Stimulated activated CD4-positive, alpha-beta T cell treated with anti-CD3 and anti-CD28 coated beads, Interleukin-4, amount 100 ng/mL, for 4 hours (primary cell): ENCODE measurements at places on chromosomes 16 and 17.

- DNase-seq = no peak
Measured at GRCh38 chr16:7355758-7356157, 23.1 kb downstream of the RBFOX1 start.

DNA sequence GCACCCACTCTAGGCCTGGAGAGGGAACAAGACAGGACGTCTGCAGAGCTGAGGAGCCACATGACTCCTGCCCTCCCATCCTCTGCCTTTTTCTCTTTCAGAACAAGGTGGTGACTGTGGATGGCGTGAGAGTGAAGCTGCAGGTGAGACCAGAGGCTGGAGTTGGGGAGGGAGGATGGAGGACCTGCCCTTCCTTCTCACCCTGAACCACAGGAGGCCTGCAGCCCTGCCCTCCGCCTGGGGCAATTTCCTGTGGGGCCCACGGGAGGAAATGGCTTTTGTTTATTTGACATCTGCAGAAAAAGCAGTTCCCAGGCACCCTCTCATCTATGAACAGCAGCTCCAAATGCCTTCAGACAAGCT is 5.1 kb downstream of the RAB37 start:
- DNase-seq = no peak

DNA sequence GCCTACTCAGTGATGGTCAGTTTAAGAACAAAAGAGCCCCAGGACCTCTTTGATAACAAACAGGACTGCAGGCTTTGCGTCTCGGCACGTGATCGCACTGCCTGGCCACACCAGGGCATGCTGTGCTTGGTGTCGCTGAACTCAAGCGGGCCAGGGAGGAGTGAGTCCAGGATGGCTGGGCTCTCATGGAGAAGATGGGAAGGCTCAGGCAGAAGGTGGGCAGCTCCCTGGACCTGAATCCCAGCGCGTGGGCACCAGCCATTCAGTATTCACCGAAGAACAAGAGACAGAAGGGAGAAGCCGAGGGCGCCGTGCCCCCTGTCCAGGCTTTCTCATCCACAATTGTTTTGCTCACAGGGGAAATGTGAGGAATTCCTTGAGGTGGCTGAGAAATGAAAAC is 11.9 kb downstream of the KATNB1 start:
- DNase-seq = no peak

DNA sequence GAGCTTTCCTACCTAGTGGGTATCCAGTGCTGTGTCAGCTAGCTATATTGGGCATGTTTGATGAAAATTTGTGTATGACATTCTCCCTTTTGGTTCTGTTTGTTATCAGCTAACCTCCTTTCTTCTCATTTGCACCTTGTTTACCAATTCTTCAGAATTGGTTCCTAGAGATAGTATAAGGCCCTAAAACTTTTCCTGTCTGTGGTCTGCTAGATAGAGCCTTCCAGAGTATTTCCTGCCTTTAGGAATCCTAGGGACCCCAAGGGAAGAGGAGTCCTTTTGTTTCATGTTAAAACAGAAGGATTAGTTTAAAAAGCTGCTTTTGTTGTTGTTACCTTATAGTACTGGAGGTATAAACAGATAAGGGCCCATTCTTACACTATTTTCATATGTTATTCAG is 11.5 kb downstream of the MAP3K3 start:
- DNase-seq = no peak

DNA sequence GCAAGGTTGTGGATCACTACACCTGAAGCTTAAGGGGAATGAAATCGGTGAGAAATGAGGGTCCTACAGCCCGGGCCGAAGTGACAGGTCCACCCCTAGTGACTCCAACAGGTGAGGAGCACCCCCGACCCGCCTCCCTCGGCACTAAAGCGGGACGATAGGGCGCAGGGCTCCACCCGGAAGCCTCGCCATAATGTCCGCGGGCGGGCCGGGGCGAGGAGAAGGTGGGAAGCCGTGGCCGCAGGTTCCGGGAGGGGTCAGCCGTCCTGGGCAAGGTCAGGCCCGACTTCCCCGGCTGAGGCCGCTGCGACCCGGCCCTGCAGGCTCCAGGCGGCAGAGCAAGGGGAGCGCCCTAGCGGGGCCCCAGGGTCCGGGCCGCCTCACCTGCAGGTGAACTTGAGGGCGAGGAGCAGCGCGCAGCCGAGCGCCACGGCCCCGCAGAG is 543 bp downstream of the TXNDC11 start:
- DNase-seq = peak; percentile 39

DNA sequence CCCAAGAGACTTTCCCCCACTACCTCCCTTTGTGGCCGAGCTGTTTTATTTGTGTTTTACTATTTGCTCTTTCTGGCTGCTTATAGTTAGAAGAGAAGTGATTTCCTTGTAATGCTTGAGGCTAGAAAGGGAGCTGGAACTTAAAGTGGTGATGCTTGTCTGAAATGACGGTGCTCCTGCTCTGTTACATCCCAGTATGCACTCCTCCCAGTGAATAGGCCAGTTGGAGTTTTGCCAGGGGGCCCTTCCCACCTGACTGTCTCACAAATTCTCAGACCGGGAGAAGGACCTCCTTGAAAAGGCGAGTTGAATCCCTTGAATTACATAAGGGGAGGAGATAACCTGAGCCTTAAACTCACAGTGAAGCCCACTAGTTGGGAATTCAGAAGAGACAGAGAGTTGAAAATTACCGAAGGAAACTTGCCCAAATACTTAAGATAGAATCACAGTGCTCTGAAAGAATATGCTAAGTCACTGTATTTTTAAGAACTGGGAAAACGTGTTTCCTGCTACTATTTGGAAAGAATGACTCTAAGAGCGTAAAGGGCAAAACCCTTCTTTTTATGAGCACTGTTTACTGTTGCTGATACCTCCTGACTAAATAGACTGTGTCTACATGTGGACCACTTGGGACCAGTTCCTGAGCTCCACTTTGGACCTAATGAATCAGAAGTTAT is 84.7 kb upstream of the CLEC3A start:
- DNase-seq = no peak

DNA sequence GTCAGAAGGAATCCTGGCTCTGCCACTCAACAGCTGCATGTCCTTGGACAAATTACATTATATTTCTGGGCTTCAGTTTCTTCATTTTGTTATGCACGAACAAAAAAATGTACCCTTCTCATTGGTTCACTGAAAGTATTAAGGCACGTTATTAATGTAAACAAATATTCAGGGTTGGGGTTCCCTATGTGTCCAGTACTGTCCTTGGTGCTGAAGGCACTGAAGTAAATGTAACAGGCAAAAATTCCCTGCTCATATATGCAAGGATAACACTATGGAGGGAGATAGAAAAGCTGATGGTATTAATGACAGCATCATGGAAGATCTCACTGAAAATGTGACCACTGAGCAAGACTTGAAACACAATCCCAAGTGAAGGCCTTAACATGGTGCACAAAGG is 386.6 kb downstream of the XYLT1 start:
- DNase-seq = no peak

- no peak for DNase-seq
Measured at GRCh38 chr16:698911-699671, 6.5 kb downstream of the FBXL16 start.

GRCh38 chr16:11165349-11165748 is 90.7 kb downstream of the SOCS1 start:
- no peak for DNase-seq

- peak; percentile 27 for DNase-seq
Measured at GRCh38 chr17:2929881-2930533, 133.4 kb downstream of the OR1D5 start.

DNA sequence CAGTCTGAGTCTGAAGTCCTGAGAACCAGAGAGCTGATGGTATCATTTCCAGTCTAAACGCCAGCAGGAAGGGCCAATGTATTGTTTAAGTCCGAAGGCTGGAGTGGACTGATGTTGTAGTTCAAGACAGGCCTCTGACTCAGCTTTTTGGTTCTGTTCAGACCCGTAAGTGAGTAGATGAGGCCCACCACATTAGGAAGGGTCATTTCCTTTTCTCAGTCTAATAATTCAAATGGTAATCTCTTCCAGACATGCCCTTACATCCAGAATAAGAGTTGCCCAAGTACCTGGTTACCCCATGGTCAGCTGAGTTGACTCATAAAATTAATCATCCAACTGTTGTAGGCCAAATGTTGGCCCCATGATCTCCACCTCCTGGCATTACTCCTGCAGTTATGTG is 442.6 kb upstream of the HSBP1 start:
- DNase-seq = no peak

DNA sequence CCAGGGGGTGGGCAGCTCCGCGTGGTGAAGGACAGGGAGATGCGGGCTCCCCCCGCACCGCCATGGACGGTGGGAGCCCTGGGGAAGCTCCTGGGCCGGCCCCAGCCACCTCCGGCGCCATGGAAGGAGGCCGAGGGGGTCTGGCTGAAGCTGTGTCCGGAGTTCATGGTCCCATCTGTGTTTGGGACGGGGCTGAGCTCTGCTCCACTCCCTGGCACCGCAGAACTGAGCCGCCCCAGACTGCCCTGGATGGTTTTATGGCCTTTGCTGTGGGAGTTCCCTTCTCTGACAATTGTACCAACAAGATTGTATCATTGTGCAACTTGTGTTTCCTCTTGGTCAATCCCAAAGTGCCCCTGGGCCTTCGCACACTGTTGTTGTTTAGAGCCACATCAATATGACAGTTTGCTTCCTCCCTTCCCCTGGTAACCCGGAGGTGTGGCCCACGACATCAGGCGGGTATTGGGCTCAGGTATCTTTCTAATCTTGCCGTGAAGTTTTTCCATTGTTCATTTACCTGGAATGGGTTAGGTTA is 942 bp downstream of the KRT23 start:
- DNase-seq = no peak

GRCh38 chr17:43327421-43327820 is 71.4 kb upstream of the ARL4D start:
- no peak for DNase-seq

DNA sequence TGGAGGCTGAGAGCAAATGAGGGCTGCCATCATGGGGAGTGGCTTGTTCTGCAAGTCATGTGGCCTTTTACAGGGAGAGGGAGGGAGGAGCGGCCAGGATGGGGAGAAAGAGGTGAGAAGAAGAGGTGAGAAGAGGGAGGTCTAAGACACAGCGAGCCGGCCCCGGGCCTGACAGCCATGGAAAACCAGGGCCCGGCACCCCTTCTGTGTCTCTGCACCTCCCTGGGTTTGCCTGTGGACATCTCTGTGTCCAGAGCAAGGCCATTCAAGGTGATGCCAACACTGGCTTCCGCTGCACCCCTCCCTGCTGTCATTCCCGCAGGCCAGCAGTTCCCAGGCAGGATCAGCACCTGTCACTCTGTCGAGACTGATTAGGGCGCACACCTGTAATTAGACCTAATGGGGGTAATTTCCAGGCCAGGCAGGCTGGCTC is 75.6 kb downstream of the MGAT5B start:
- no peak for DNase-seq

DNA sequence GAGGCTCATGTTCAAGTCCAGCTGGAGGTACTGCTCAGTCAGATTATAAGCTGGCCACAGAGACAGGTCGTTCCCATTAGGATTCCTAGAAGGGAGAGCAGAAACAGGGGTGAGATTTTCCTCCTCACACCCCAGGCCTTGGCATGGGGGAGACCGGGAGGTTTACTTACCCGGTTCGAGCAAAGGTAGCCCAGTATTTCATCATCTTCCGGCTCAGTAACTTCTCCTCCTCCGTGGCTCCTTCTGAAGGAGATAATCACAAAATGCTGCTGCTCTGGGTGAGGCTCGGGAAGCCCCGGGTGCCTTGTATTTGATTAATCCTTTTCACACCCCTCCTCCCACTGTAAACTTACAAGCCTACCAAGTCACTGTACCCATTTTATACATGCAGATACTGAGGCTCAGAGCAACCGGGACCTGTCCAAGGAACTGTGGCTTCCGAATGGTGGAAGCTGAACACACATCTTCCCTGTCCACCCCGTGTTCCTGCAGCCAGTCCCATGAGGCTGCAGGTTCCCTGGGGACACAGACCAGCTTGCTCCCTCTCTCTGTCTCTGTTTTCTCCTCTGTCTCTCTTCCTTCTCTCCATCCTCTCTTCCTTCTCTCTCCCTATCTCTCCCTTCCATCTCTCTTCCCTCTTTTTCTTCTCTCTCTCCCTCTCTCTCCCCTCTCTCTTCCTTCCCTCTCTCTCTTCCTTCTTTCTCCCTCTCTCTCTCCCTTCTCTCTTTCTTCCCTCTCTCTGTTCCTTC is 13.9 kb upstream of the CES1 start:
- no peak for DNase-seq

DNA sequence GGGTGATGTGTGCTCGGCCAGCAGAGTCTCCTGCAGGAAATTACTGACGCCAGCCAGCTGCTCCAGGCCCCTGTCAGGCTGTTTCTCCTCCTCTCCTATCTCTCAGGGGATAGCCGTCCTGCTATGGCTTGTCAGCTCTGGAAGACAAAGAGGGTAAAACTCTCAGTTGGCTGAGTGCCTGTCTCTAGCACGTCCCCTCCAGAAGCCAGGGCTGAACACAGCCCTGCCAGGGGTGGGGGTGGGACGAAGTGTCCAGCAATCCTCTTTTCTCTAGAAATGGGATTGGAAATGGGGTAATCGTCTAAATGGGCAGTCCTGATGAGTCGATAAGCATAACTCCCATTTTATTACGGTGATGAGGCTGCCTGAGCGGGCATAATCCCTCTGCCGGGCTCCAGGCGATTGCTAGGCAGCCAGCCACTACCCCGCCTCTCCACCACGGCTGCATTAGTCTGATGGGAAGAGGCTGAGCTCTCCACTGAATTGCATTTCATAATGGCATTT is 89.1 kb upstream of the GNAO1 start:
- no peak for DNase-seq

DNA sequence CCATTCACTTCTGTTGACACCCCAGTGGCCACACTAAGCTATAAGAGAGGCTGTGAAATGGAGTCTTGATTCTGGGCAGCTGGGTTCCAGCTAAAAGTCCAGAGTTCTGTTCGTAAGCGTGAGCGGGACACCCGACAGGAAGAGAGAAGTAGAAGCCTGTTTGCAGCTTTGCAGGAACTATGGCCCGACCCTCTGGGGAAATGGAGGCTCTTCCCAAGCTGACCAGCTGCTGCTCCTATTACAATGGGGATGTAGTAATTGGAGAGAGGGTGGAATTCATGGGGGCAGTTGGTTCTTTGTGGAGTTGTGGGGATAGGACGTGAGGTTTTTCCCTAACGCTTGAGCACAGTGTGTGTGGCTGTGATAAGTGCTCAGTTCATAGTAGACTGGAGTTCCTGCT is 28.4 kb downstream of the UBALD1 start:
- no peak for DNase-seq

- no peak for DNase-seq
Measured at GRCh38 chr17:37430051-37430627, 23.5 kb downstream of the TADA2A start.

DNA sequence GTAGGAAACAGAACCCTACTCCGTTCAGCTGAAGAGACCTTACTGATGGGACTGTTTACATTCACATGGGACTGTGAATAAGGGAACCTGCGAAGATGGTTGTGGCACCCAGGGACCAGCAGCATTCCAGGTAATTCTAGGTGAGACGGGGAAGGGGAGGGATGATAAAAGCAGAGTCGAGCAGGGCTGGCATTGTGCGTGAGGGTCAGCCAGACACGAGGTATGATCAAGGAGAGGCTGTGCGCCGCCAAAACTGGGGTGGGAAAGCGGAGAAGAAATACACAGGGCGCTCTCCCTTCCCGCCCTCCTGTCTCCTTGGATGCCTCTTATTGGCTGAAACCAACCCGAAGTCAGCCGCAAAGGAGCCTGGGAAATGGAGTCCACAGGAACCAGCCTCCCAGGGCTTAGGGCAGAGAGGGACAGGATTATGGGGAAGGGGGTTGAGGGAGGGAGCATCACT is 38.4 kb upstream of the CSNK2A2 start:
- peak; percentile 64 for DNase-seq
